ENCODE measurements at places on chromosomes 5 and 9. TPM values are rescaled to one million over a fixed set of nuclear protein-coding genes. Genes with fewer than 3 reads are reported as not detected.

GRCh38 chr5:169185626-169186025, 115.3 kb downstream of the SLIT3 start:
- no peak for DNase-seq

GRCh38 chr5:141650851-141651727, at the start of gene FCHSD1:
Gene FCHSD1 (minus strand): TSS chr5:141651418. CDS start chr5:141651368, 50 bp downstream.
- DNase-seq: peak; percentile 64

- DNase-seq: no peak
Measured at GRCh38 chr9:128690684-128691034, 1.6 kb downstream of the SET start.

The ADGRD2 gene
- polyA plus RNA-seq: 0.10 TPM

- DNase-seq: peak; percentile 64
Measured at GRCh38 chr9:73162987-73163768, 11.5 kb downstream of the ANXA1 start.

DNA sequence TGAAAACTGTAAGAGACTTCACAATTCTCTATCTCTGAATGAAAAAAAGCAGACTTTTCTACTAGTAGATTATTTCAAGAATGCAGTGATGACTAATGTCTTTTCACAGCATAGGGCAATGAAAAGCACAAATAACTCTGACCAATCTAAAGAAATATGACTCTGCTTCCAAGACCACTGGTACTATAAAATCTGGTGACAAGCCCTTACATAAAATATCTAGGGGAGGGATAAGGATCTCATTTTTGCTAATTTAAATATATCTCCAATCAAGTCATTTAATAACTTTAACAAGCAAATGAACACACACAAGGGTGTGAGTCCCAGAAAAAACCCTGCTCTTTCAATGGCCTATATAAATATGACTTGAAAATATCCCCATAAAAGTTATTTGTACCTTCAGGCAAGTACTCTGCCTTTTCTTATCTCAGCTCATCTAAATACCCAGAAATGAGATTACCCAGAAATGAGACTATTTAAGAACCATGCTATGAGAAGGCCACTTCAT, 105.2 kb downstream of the GNAQ start:
- peak; percentile 41 for DNase-seq

DNA sequence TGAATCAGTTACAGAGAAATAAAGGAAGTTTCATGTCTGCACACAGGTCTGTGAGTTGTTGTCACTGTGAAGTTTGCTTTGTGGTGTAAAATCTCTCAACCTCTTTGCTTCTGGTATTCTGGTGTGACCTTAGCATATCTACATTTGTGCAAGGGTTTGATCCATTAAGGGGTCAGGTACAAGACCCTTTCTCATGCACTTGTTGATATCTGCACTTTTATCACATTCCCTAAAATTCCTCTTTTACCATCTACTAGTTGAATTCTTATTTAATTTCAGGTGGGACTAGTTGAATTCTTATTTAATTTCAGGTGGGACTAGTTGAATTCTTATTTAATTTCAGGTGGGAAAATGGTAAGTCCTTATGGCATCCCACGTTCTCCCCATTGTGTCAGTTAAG, 306.7 kb upstream of the ZNF608 start:
- DNase-seq: no peak

DNA sequence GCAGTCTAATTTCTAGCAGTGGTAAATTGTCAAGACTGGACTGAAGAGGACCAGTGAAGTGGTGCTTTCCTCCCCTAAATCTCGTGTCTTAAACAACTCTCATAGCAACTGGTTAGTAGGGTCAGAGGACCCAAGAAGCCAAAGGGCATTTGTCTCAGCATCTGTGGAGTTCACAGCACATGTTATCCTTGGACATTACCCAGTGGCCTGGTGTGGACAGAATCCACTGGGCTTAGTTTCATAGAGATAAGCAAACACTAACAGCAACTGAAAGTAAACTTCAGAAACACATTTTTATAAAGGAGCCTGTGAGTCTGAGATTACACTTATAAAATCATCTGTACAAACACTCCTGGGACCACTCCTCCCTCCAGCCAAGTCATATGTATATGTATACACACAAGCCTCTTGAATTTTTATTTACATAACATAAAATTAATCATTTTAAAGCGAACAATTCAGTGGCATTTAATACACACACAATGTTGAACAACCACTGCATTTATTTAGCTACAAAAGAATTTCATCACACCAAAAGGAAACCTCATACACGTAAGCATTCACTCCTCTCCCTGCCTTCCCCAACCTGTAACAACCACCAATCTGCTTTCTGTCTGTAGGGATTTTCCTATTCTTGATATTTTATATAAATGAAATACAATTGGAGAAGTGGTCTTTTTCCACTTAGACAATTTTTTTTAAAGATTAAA, 457.8 kb downstream of the RASEF start:
- DNase-seq: no peak

The SPATA31E1 gene
- polyA plus RNA-seq: not detected

GRCh38 chr5:89090037-89090436, 207.1 kb upstream of the MEF2C start:
- no peak for DNase-seq

- DNase-seq: no peak
Measured at GRCh38 chr9:77833561-77834429, 185.7 kb upstream of the GNA14 start.

DNA sequence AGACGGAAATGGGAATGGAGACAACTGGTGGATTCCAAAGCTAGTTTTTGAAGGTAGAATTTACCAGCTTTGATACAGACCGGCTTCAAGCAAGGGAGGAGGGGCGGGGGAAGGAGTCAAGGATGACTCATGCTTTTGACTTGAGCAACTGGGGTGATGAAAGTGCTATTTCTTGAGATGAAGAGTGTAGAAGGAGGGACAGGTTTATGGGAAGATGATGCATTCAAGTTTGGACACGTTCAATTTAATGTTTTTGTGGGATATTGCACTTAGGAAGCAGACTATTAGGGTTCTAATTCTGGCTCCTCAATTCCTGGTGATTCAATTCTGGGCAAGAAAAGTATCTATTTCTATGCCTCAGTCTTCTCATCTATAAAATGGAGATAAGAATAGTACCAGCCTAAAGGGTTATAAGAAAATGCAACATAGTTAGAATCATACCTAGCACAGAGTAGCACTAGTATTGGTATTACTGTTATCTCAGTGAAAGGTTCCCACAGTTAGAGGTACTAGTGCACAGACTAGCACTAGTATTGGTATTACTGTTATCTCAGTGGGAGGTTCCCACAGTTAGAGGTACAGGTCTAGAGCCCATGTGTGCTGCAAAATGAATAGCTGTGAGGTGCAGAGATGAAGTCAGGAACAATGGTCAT, 4.6 kb downstream of the NIPAL4 start:
- peak; percentile 96 for DNase-seq

DNA sequence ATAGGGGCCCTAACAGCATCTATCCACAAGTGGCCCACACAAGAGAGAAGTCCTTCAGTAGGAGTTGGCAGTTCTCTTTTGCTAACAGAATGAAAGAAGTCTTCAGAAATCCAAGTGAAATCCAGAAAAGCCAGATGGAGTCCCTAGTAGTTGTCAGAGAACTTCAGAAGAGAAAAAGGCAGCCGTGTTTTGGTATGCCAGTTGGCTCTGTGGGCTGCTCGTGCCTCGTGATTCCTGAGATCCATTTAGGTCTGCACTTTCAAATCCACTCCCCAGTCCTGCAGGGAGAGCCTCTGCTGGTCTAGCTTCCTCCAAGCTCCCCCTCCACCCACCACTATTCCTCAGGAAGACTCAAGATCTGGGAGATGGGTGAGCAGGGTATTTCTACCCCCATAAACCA, 69.0 kb downstream of the CFAP90 start:
- DNase-seq: no peak

DNA sequence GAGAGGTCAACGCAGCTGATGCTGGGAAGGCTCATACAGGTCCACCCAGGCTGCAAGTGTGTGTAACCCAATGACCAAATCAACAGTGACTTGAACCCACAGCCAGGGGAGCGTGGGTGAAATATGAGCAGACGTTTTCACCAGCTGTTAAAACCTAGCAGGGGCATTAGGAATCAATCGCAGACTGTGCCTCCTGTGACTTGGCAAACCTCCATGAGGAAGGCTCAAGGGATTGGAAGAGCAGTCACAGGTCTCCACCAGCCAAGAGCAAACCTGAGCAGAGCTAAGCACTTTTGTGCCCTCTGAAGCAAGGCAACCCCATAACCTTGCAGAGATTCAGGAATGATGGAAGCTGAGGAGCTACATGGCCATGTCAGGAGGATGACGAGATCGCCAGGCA, 25.5 kb downstream of the INSYN2B start:
- DNase-seq: no peak

The HTR4 gene
- not detected for polyA plus RNA-seq

DNA sequence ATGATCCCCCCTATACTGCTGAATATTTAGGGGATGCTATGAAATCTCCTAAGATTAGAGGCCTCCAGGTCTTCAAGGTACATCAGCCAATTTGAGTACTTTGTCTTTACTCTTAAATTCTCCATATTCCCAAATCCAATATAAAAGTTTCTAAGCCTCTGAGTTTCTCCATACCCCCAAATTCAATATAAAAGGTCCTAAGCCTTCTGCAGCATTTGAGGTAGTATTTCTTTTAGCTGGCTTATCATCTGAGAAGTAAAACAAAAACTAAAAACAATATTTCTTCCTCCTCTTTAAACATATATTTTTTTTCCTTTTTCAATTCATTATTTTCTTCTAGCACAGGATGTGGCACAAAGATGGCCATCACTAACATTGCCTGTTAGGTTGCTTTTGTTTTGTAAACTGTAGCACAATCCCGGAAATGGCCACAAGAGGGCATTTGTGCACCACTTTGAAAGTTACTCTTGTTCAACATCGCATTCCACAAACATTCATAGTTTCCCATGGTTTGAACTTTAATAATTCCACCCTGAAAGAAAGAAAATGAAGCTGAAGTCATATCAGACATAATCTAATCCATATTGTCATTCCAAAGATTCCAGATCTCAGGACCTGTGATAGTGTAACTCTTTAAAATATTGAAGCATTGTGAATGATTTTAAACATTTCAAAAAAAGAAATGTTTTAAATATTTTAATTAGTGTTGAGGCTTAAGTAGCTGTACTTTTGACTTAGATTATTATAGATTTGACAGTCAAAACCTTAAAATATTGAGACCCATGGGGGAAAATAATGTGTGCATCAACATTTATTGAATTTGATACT, 21.0 kb upstream of the SCGB3A2 start:
- DNase-seq: peak; percentile 44

The SLC6A3 gene
- polyA plus RNA-seq: not detected

The RAB24 gene
- 17.4 TPM for polyA plus RNA-seq

- no peak for DNase-seq
Measured at GRCh38 chr9:75607521-75607920, 283.0 kb upstream of the PCSK5 start.

DNA sequence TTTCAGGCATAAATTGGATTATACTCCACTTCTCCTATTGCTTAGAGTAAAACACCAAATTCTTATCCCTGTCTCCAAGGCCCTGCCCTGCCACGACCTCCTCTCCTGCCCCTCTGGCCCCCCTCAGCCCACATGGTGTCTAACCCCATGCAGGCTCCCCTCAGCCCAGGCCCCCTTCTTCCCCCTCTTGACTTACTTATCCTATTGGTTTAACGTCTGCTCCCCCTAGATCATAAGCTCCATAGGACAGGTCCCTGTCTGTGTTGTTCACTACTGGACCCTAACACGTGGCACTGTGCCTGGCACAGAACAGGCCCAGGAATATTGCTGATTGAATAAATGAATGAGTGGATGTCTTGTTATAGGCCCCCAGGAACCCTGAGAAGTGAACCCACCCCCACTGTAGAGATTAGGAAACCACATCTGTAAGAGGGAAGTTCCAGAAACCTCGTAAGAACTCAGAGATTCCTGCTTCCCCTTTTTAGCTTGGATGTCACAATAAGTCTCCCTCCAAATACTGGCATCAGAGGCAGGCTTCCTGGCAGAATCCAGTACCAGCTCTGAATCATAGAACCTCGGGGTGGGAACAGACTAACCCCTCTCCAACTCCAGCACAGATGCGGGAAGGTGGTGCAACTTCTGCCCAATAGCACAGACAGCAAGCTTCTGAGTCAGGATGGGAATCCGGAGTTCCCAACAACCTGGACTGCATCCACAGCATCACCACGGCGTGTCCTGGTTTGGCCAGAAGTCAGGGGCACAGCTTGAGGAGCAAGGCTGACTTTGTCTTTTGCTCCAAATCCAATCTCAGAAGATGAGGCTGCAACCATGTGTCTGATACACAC, 31.5 kb downstream of the HRH2 start:
- DNase-seq: peak; percentile 24

DNA sequence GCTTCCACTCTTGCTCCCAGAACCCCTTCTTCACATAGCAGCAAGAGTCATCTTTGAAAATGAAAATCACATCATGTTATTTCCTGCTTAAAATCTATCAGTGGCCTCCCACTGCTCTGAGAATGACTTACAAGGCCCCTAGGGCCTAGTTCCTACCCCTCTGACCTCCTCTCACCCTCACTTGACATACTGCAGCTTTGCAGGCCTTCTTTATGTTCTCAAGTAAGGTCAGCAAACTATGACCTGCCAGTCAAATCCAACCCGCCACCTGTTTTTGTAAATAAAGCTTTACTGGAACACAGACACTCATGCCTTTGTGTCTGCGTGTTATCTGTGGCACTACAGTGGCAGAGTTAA, 185.7 kb downstream of the NR3C1 start:
- no peak for DNase-seq

The SPINK4 gene
- polyA plus RNA-seq: not detected

GRCh38 chr9:108816037-108816436, 39.7 kb downstream of the ACTL7B start:
- no peak for DNase-seq

The PAPPA gene
- polyA plus RNA-seq: 0.06 TPM

GRCh38 chr9:137406085-137406760, 16.7 kb downstream of the EXD3 start:
- DNase-seq: no peak

DNA sequence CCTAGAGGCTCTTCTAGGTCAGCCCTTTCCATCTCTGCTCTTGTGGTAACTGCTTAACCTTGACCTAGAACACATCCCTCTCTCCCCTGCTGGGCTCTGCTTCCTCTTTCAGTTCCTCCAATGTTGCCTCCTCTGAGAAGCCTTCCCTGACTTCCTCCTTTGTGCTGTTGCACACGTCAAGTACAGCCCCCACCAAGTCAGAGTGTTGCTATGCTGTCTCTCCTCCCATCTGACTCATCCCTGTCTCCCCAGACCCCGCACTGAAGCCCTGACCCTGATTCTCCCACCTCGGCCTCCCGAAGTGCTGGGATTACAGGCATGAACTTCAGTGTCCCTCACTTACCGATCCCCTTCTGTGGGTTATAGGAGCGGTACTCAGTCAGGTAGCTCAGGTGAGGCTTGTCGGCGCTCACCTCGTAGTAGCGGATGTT, 10.4 kb upstream of the TRIM14 start:
- no peak for DNase-seq

- DNase-seq: no peak
Measured at GRCh38 chr9:115413766-115414382, 295.9 kb upstream of the TNC start.

GRCh38 chr9:134278974-134279640, 47.1 kb upstream of the RXRA start:
- no peak for DNase-seq

The IFNA21 gene
- polyA plus RNA-seq: not detected

- no peak for DNase-seq
Measured at GRCh38 chr9:137222190-137223077, at the start of gene RNF208. Gene RNF208 (minus strand): TSS chr9:137222240. CDS start chr9:137221212, 1,028 bp downstream.

The DNAI1 gene
- 0.03 TPM for polyA plus RNA-seq

The JAKMIP2 gene
- polyA plus RNA-seq: 0.12 TPM

Data from mammary epithelial cell (primary cell).